ENCODE measurements at places on chromosomes 6 and 20. TPM values are rescaled to one million over a fixed set of nuclear protein-coding genes. Genes with fewer than 3 reads are reported as not detected.

- no peak for ATAC-seq
Measured at GRCh38 chr6:160167604-160168399, 46.2 kb downstream of the SLC22A1 start.

- no peak for ATAC-seq
Measured at GRCh38 chr20:2006452-2007361, 12.8 kb upstream of the PDYN start.

DNA sequence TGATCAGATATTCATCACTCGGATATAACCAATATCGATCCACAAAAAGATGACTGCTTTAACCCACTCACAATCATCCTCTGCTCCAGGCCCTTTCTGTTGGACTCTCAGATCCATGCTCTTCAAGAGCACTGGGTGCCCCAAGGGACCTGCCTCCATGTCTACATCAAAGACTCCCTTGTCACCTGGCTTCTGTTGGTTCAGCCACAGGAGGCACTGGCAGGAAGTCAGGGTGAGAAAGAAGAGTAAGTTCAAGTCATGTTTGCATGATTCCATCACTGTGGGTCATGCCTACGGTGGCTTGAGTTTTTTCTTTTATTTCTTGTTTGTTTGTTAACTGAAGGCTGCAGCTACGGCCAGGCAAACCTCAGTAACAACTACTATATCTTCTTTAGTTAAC lies 243.3 kb downstream of the ADGRG6 start:
- ATAC-seq: no peak

DNA sequence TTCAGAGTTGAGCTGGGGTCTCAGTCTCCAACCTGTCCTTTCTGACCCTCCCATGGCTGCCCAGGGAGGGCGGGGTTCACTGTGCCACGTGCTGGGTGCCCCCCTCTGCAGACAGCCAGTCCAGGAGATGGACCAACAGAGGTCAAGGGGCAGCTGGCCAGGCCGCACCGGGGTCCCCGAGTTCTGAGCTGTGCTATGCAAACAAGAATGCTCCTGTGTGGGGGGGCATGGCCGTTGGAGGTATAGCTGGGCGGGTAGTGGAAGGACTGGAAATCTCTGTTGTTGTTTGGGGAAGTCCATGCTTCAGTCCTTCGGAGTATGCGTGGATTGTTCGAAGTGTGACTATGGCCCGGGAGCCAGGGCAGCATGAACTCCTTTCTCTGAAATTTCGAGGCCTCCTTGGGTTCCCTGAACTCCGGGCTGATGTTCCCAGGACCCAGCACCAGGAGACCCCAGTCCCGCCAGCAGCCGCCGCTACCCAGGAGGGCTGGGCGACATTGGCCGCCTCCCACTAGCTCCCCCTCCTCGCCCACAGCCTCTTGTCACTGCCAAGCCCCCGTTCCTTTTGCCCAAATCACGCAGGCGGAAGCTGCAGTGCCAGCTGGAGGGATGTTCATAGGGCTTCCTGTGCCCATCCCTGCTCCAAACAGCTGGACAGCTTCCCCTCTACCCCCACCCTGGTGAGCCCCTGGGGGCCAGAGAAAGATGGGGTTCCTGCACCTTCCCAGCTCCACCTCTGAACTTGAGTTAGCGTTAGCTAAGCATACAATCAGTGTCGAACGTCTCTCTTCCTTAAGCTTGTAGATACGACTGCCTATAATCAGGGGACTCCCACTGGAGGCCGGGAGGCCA lies 126.6 kb downstream of the TAF4 start:
- no peak for ATAC-seq

DNA sequence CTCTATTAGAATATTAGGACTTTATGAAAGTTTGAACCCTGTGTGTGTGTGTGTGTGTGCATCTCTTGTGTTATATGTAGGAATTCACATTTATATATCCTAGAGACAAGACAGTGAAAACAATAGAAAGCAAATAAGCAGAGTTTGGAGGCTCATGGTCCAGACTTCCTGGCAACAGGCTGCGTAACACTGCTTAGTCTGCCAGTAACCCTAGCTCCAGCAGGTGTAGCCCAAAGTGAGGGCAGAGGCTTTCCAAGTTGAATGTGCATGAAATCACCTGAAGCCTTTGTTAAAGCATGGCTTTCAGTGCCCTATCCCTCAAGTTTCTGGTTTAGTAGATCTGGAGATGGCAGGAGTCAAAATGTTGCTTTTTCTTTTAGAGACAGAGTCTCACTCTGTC lies 569.9 kb downstream of the KIF16B start:
- ATAC-seq: no peak

DNA sequence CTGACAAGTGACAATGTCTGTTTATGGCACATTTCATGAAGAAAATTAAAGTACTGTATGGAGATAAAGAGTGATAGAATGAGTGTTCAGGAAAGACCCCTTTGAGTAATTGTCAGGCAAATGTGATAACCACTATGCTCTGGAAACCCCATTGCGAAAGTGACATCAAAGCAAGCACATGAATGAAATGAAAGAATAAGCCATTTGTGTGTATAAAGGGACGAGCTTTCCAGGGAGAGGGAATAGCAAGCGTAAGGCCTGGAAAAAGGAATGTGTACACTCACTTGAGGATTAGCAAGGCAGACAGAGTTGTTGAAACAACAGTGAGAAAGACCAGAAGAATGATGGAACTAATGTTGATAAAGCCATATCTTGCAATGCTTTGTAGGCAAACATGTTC lies 490.0 kb downstream of the GRIK2 start:
- no peak for ATAC-seq

ELOVL2 gene
- total RNA-seq: 0.40 TPM

BNIP5 gene
- not detected for total RNA-seq

NKAPL gene
- total RNA-seq: 6.6 TPM

HCK gene
- 31.8 TPM for total RNA-seq
